ENCODE measurements at places on chromosomes 3 and 15. TPM values are rescaled to one million over a fixed set of nuclear protein-coding genes. Genes with fewer than 3 reads are reported as not detected.

Gene SOX14
- total RNA-seq: not detected

Gene PLA2G4D
- not detected for total RNA-seq

Gene MITF
- 6.1 TPM for total RNA-seq

Gene SPTBN5
- 15.0 TPM for total RNA-seq

Gene STXBP5L
- total RNA-seq: not detected

Gene CTXN2
- total RNA-seq: not detected

Gene BOC
- total RNA-seq: 4.2 TPM

Gene SPATA16
- total RNA-seq: not detected

Gene SPG21
- 97.1 TPM for total RNA-seq

Gene CEP70
- total RNA-seq: 11.8 TPM

Gene DPPA2
- total RNA-seq: not detected

Gene TMEM115
- 67.2 TPM for total RNA-seq

Gene MCTP2
- total RNA-seq: 1.2 TPM

Gene CCRL2
- total RNA-seq: 15.8 TPM

Gene CAMP
- total RNA-seq: not detected

Gene CCDC33
- total RNA-seq: not detected

Gene SLC9C1
- total RNA-seq: not detected

Gene CFAP92
- total RNA-seq: 1.0 TPM

Gene SPESP1
- 1.5 TPM for total RNA-seq

Gene FANCD2OS
- total RNA-seq: not detected

Gene TMEM40
- total RNA-seq: not detected

Gene TRPM1
- not detected for total RNA-seq

Gene HERC2
- 42.1 TPM for total RNA-seq

Gene LRRFIP2
- total RNA-seq: 57.9 TPM

Gene MINDY4B
- total RNA-seq: not detected

Gene CLDN18
- not detected for total RNA-seq

Gene GCNT3
- total RNA-seq: 5.5 TPM

Gene ZNF621
- 12.0 TPM for total RNA-seq

Gene SPSB4
- 0.53 TPM for total RNA-seq

Gene WDR93
- total RNA-seq: not detected

Gene CADM2
- total RNA-seq: not detected

Gene CHRNA5
- 1.6 TPM for total RNA-seq

Gene RETNLB
- total RNA-seq: not detected

Gene RAB8B
- 26.1 TPM for total RNA-seq

Gene STRIT1
- not detected for total RNA-seq

Gene ERICH6
- total RNA-seq: not detected

Gene GCHFR
- 3.7 TPM for total RNA-seq

Gene RTP2
- not detected for total RNA-seq

Gene GALK2
- total RNA-seq: 34.5 TPM

Gene NUSAP1
- total RNA-seq: 28.5 TPM

Gene NR2E3
- 0.10 TPM for total RNA-seq

Gene GOLGA6D
- not detected for total RNA-seq

Gene MYH15
- total RNA-seq: 0.06 TPM

Gene CPNE9
- total RNA-seq: not detected

Gene FAM81A
- 0.41 TPM for total RNA-seq

Gene CIP2A
- total RNA-seq: 5.0 TPM

Gene LRRC34
- total RNA-seq: 0.19 TPM

Gene FAM107A
- total RNA-seq: 74.4 TPM

Gene IL12A
- total RNA-seq: 4.6 TPM

Gene CASR
- total RNA-seq: not detected

Gene LRRK1
- 11.2 TPM for total RNA-seq

Measured in glomerular endothelial cell (primary cell).